NCI-H2171 treated with DMSO at 0.1 percent for 48 hours (cell line): ENCODE measurements at places on chromosomes 2 and 18.

- no peak for DNase-seq
Observed at GRCh38 chr2:169009865-169010579, 21.1 kb downstream of the ABCB11 start.

- DNase-seq = no peak
Observed at GRCh38 chr2:234425639-234426603, 71.0 kb downstream of the ARL4C start.

DNA sequence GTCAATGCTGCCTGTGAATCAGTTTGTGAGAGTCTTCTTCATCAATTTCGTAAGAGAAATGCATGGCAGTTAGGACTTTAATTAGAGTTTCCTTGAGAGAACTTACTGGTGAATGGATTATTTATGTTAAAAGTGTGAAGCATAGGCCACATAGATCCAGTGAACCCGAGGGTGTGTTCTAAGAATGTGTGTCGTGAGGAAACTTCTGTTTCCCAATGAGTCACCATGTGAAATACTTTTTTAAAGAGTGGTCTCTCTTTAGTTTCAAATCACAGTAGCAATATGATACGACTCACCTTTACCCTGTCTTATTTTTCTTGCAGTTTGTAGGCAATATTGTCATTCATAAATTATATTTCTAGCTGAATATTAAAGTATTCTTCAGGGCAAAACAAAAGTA is 18.5 kb downstream of the THSD7B start:
- DNase-seq = no peak

- DNase-seq = no peak
Observed at GRCh38 chr18:61655630-61656029, 237.2 kb downstream of the RNF152 start.

- no peak for DNase-seq
Observed at GRCh38 chr2:120863146-120863545, 127.5 kb downstream of the GLI2 start.

- DNase-seq = no peak
Observed at GRCh38 chr2:154203902-154204301, 332.2 kb downstream of the GALNT13 start.

DNA sequence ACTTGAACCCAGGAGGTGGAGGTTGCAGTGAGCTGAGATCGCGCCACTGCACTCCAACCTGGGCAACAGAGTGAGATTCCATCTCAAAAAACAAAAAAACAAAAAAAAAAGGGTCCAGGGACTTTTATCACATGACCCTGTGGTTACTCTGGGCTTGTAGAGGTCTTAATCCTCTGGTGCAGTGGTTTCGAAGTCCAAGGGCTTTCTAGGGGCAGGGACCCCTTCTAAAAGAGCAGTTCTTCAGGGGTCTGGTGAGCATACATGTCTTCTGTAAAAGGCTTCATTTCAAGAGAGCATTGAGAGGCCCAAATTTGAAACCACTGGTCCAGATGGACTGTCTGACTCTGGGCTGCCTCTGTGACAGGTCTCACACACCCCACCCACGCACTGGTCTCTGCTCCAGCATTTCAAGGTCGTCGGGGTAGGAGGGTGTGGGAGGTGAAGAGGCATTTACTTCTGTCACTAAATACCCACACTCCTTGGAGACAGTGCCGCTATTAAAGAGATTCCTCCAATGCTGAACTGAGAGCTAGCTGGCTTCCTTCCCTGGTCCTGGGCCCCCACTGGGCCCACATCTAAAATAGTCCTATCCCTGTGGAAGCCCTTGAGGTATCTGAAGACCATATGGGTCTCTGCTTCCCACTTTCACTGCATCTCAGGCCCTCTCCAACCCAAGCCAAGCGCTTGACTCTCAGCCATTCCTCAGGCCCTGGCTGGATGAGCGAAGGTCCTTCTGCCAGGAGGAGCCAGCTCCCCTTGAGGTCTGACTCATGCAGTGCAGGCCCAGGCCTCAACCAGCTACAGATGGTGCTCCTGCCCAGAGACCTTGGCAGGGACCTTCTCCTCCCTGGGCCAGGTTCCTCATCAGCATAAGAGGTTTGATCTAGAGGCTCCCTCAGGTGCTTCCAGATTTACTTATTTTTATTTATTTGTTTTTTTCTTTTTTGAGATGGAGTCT is 44.8 kb downstream of the PAX8 start:
- DNase-seq = no peak

GRCh38 chr2:231795525-231796327 is 9.5 kb downstream of the COPS7B start:
- DNase-seq = peak; percentile 17

DNA sequence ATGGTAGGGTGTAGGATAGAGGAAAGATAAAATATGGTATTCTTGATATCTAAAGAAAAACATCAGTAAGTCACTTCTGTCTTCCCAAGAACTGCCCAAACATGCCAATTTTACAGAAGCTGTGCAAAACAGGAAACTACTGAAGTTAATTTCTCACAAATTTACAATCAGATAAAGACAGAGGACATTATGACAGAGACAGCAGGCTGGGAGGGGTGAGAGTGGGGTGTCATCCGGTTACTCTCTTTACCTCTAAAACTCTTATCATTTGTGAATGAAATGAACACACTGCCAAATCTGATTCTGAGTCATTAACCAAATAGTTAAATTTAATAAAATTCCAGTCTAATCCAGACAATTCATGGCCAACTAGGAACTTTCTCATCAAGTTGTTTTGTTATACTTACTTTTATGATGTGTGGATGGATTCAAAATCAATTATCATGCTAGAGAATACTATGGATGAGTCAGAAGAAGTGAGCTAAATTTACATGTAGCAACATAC is 323.2 kb upstream of the MEX3C start:
- DNase-seq = no peak

DNA sequence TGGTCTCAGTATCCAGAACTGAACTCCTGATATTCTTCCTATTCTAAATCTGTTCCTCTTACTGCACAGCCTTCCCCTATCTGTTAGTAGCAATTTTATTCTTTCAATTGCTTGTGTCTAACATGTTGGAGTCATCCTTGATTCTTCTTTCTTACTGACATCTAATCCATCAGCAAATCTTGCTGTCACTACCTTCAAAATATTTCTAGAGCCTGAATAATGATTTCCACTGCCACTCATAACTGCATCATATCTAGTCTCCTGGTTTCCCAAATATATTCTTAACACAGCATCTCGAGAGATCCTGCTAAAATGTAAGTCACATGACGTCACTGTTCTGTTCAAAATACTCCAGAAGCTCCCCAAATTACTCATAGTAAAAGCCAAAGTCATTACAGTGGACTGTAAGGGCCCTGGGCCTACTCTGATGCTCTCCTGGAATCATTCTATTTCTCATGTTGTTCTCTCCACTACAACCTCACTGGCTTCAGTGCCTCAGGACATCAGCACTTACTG is 95.2 kb downstream of the THSD7B start:
- DNase-seq = no peak

DNA sequence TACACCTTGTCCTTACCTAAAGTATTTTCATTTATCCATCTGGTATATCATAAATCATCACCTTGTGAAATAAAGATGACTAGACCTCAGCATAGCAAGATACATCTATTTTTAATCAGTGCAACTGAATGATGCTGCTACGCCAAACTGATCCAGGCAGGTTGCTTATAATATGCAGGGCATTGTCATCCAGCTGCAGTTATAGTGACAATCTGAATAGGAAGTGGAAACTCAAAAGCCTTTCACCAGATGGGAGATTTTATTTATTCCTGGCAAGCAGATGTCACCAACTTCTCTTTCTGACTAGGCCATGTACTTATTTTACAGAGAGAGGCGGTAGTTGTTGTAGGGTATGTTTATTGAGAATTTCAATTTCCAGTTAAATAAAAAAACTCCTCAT is 747.3 kb downstream of the ADCYAP1 start:
- peak; percentile 64 for DNase-seq

DNA sequence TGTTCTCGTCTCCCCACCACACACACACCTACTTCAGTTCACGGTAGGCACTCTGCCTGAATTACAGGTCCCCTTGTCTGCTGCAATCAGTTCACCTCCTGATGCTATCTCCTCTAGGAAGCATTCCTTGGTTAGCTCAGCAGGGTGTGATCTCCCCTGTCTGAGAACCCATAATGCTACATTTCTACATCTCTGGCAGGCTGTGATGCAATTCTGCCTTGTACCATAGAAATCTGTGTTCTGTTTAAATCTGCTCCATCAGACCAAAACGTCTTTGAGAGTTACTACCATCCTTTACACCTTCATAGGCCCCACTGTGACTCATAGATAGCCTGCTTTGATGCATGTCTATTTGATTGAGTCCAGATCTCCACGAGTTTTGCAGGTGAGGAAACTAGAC is 103.9 kb downstream of the TTC32 start:
- no peak for DNase-seq

GRCh38 chr2:241608881-241609280 is 28.1 kb downstream of the THAP4 start:
- DNase-seq = no peak

GRCh38 chr2:100779908-100780202 is 40.1 kb upstream of the NPAS2 start:
- no peak for DNase-seq

- DNase-seq = peak; percentile 80
Observed at GRCh38 chr2:146661473-146662096, 1183.2 kb upstream of the ACVR2A start.

GRCh38 chr2:73987109-73987947 is 2.6 kb downstream of the TET3 start:
- no peak for DNase-seq

DNA sequence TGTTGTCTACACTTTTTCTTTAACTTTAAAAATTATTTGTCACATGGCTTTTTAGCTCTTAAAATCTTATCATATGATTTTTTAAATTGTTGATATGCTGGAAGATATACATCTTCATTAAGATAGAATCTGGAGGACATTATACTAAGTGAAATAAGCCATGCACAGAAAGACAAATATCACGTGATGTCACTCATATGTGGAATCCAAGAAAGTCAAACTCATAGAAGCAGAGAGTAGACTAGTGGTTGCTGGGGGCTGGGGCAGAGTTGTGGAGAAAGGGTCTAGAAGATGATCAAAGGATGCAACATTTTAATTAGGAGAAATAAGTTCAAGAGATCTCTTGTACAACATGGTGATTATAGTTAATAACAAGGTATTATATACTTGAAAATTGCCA is 280.9 kb downstream of the GULP1 start:
- no peak for DNase-seq

DNA sequence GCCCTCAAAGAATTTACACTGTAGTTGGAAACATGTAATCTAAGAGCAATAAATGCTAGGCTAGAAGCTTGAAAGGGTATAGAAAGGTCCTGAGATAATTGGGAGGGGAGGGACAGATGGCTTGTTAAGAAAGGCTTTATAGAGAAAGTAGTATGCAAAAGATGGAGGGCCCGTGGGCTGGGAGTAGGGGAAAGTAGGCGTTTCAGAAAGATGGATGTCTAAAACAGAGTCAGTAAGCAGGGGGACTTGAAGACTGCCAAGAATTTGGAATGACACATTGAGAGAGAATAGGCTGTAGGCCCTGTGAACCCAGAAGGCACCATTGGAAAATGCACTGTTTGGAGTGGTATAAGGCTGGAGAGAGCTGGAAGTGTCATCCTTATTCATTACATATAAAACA is 822 bp downstream of the PSMG2 start:
- peak; percentile 36 for DNase-seq

- DNase-seq = peak; percentile 72
Observed at GRCh38 chr2:173249661-173250641, 104.7 kb upstream of the CDCA7 start.

- DNase-seq = no peak
Observed at GRCh38 chr18:62766266-62766665, 50.9 kb downstream of the PHLPP1 start.

DNA sequence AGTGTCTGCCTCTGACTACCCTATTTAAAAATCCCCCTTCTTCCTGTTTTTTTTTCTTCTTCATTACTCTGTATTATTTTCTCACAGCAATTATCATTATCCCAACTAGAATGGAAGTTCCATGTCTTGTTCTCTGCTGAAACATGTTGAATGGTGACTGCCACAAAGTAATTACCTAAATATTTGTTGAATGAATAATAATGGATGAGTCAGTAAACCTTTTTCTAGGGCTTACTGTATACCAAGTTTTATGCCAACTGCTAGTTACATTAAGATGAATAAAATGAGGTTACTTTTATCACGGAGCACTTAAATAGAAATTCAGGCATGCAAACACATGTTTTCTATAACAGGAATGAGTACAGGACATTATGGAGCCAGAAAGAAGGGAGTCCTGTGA is 490.6 kb downstream of the THSD7B start:
- DNase-seq = no peak

DNA sequence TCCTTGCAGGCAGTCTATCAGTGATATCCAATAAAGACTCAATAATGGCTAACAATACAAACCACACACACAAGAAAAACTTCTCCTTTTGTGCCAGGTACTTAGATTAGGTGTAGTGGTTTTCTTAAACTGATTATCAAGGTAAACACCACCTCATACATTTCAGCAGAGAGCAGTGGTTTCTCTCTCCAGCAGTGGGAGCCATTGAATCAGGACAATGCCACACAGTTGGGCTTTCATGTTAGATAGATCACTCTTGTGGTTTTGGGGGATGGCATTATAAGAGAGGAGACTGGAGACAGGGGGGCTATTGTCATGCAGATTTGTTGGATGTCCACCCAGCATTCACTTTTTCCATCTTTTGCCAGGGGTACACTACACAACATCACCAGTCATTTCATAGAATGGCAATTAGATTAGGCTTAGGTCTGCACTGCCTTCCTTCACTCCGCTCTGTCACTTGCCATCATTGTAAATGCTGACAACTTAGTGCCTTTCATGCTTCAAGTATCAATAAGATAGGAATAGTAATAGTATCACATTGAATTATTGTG is 13.6 kb upstream of the IRS1 start:
- DNase-seq = no peak

GRCh38 chr2:15331787-15332186 is 229.3 kb downstream of the NBAS start:
- no peak for DNase-seq

GRCh38 chr2:16487686-16488085 is 177.9 kb downstream of the CYRIA start:
- no peak for DNase-seq

DNA sequence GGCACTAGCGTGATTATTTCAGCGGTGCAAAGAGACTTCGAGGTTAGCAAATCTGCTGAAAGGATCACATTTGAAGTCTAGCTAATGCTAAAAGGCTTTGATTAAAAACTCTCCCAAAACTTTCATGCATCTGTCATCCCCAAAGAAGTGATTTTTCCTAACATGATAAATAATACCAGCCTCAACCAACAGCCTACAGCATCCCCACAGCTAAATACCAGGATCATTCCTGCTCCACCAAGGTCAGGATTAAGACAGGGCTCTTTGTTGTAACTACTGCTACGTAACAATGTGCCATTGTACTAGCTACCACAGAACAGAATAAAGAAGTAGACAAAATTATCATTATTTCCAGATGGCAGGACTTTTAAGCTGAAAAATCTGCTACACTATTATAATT is 1.6 kb downstream of the OR6B3 start:
- DNase-seq = no peak

- DNase-seq = no peak
Observed at GRCh38 chr18:57961876-57962505, 82.0 kb upstream of the NEDD4L start.

GRCh38 chr2:147515213-147515612 is 329.6 kb upstream of the ACVR2A start:
- DNase-seq = no peak

- no peak for DNase-seq
Observed at GRCh38 chr2:104599787-104600510, 254.0 kb upstream of the POU3F3 start.

- DNase-seq = no peak
Observed at GRCh38 chr18:55256929-55257289, 297.6 kb upstream of the CCDC68 start.

- DNase-seq = peak; percentile 70
Observed at GRCh38 chr2:110948027-110948674, 172.6 kb upstream of the BCL2L11 start.
